ENCODE measurements at places on chromosomes 13 and 19. TPM values are rescaled to one million over a fixed set of nuclear protein-coding genes. Genes with fewer than 3 reads are reported as not detected.

GRCh38 chr13:43936647-43937046 lies 56.9 kb downstream of the LACC1 start:
- no peak for DNase-seq

DNA sequence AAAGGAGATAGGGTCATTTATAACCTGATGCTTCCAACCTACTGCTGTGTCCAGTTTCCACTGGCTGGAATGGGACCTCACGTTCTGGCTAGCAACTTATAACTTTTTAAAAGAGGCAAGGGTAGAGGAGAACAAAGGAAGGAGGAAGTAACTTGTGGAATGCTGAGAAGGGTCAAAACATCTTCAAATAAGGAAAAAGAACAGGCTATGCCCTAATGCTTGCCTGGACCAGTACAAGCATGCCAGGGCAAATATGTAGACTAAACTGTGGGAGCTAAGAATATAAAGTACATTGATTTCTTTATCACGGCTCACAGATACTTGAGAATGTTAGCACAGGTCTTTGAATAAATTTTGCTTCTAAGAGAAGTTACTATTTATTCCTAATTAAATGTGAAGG lies 1.5 kb upstream of the ZNF561 start:
- DNase-seq, result no peak

DNA sequence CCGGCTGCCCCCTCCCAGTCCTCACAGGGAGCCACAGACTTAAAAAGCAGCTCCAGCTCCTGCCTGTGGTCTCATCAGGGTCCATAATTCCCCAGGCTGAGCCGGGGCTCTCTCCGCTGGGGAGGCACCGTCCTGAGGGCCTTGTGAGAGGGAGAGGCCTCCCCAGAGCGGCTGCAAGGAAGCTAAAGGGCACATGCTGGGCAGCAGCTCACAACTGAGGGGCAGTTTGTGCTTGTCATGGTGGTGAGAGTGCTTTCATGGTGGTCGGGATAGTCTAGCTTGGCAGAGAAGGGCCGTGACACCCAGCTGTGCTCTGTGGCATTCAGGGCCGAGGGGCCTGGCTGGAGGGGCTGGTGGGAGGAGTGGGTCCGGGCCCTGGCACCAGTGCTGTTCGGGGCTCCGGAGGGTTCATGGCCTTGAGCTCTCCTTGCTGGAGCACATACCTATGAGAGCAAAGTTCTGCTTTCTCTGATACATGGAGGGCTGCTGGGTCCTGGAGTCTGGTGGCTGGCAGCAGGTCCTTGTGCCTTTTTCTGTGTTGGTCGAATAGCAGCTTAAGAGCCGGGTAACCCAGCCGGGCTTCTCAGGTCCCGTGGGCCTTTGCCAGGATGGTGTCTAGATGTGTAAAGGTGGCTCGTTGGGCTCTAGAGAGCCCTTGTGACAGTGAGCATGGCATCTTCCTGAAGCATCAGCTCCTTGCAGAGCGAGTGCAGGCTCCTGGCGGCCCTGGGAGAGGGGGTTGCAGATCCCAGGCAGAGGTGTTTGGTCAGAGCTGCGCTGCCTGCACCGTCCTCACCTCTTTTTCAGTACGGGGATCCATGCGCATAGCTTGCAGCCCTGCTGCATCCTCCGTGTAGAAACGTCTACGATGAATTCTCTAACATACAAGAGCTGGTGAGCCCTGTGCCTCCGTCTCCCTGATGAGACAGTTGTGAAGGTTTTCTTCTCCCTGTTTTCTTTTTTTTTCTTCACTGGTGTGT lies 8.8 kb downstream of the UPF1 start:
- DNase-seq, result no peak

DNA sequence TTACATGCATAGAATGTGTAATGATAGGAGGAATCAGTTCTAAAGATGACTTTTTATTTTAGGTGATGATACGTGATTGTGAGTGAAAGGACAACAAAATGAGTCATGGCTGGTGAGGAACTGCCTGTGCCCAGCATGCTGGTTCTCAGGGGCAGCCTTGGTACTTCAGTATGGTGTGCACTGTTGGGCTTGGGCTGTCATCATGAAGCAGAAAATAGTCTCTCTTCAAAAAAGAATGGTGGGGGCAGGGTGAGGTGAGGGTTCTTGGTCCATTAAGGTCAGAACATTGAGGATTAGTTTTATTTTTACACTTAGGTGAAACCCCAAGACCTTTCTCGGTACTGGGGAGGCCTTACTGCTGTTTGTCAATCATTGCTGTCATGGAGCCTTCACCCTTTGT lies 309.5 kb downstream of the MTUS2 start:
- DNase-seq, result no peak

GRCh38 chr13:92346046-92346445 lies 880.6 kb upstream of the GPC6 start:
- no peak for DNase-seq

Gene PDE4C
- total RNA-seq, result 11.7 TPM

Gene DCT
- not detected for total RNA-seq
